ENCODE measurements at places on chromosomes 5 and 9.

DNA sequence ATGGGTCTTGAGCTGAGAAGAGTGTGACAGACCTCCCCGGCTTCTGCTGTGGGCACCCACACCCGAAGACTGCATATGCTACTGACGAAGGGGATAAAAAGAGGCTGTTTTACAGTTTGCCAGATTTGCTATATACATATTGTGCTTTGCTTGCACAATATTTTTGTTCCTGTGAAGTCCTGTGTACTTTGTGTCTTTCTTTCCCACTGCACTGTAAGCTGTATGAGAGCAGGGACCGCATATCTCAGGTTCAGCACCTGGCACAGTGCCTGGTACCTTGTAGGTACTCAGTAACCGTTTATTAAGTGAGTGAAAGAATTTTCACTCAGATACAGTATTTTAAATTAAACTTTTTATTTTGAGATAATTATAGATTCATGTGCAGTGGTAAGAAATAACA lies 8.2 kb upstream of the GARNL3 start:
- DNase-seq = no peak

DNA sequence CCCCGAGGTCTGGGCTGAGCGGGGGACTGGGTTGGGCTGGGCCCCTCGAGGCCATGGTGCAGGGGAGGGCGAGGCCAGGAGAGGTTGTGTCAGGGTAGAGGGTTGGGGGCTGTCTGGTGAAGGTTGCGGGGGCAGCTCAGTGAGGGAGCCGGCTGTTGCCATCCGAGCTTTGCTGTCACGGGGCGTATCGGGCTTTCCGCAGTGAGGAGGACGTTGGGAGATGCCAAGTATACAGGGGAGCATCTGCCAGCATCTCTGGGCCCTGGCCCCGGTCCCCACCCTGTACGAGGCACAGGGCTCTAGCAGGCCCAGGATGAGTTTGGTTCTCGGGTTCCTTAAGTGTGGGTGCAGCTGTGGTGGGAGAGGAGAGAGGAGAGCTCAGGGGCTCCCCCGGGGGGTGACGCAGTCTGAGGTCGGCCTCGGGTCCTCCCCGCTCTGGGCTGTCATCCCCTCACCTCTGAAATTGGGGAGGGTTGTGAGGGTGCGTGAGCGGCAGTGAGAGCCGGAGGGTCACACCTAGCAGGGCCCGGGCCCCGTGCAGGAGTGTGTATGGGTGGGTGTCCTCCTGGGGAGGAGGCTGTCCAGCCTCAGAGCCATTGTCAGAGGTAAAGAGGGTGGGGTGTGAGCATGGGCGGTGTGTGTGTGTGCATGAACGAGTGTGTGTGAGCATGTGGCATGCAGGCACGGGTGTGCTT lies 87.3 kb downstream of the COL5A1 start:
- no peak for DNase-seq

DNA sequence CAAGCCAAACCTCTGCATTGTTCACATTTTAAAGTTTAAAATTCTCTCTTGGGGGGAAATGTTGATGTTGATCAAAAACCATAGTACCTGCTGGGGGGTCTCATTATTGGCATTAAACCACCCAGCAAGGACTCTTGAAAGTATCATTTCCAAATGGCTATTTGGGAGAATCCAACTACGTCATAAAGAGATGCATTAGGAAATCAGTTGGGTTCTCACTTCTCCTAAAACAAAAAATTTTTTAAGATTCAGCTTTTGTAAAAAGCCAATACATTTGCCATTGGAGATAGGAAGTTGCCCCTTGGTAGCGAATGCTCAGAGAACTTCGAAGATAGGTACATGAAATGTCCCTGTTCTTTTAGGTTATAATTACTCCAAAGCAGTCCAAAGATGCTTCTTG lies 96.4 kb downstream of the GNAQ start:
- DNase-seq = no peak

DNA sequence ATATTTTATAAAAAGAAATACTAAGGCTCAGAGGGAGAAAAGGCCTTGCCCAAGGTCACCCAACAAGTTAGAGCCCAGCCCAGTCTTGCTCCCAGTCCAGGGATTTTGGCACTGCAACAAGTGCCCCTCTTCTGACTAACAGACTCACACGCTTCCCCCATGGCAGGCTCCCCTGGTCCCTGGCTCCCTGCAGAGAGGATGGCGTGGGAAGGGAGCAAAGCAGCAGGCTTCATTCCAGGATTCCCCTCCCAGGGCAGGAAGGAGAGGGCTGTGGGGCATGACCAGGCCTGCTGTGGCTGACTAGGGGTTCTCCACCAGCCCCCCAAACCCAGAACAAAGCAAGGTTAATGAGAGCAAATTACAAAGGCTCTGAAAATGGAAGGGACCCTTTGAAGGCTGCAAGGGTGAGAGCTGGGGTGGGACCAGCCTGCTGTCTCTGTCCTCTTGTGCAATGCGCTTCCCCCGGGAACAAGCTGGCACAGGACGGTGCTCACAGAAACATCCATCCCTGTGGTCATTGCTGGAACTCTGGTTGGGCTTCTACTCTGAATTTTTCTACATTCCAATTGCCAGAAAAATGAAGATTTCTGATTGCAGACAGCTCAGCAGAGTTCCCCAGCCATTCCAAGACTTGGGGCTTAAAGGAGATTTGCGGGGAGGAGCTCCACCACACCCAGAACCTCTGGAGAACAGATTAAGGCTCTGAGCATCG lies 37.1 kb upstream of the FAT2 start:
- no peak for DNase-seq

DNA sequence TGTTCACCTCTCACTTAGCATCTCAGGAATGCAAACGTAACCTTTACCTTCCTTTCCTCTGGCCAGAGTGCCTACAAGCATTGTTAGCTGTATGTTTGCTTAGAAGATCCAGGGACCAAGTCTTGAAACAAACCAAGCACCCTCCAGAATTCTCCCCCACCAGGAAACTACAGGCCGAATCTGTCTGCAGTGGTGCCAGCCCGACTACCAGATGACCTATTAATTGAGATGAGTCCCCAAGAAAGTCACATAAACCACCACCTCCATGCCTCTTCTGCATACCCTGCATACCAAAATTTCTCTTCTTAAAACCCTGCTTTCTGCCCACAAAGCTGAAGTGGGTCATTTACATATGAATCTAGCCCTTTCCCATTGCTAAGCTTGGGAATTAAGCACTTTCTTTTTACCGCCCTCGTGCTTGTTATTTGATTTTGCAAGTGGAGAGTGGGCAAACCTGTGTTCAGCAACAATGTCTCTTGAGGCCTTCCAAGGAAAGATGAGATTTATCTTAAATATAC lies 1239.1 kb downstream of the CDH12 start:
- no peak for DNase-seq

- DNase-seq = no peak
Measured at GRCh38 chr5:103424453-103425205, 138.0 kb downstream of the NUDT12 start.

- DNase-seq = no peak
Measured at GRCh38 chr9:94999832-95000231, 273.3 kb downstream of the AOPEP start.

- no peak for DNase-seq
Measured at GRCh38 chr5:68200288-68200687, 15.3 kb upstream of the PIK3R1 start.

GRCh38 chr5:143957455-143957854 lies 145.5 kb downstream of the HMHB1 start:
- no peak for DNase-seq

- no peak for DNase-seq
Measured at GRCh38 chr5:170333161-170333910, 35.8 kb upstream of the LCP2 start.

GRCh38 chr5:126137891-126138280 lies 285.3 kb upstream of the GRAMD2B start:
- DNase-seq = no peak

- no peak for DNase-seq
Measured at GRCh38 chr5:174503461-174504265, 220.7 kb upstream of the MSX2 start.

GRCh38 chr9:38318759-38319495 lies 73.6 kb upstream of the ALDH1B1 start:
- DNase-seq = no peak

DNA sequence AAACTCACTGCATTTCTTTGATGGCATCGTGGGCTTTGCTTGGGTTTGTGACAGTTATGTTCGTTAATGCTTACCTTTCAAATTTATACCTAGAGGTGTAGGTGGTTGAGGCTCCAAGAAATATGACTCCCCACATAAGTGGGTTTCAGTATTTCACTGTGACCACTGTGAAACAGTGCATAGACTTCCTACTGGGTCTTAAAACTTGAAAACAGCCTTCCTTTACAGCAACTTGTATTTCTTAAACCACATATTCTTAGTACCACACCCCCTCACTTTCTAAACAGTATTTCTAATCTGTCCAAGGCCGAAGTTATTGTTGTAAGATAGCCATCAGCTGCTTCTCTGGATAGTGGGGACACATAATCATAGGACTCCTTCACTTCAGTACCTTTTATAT lies 48.3 kb downstream of the TMEFF1 start:
- DNase-seq = no peak

DNA sequence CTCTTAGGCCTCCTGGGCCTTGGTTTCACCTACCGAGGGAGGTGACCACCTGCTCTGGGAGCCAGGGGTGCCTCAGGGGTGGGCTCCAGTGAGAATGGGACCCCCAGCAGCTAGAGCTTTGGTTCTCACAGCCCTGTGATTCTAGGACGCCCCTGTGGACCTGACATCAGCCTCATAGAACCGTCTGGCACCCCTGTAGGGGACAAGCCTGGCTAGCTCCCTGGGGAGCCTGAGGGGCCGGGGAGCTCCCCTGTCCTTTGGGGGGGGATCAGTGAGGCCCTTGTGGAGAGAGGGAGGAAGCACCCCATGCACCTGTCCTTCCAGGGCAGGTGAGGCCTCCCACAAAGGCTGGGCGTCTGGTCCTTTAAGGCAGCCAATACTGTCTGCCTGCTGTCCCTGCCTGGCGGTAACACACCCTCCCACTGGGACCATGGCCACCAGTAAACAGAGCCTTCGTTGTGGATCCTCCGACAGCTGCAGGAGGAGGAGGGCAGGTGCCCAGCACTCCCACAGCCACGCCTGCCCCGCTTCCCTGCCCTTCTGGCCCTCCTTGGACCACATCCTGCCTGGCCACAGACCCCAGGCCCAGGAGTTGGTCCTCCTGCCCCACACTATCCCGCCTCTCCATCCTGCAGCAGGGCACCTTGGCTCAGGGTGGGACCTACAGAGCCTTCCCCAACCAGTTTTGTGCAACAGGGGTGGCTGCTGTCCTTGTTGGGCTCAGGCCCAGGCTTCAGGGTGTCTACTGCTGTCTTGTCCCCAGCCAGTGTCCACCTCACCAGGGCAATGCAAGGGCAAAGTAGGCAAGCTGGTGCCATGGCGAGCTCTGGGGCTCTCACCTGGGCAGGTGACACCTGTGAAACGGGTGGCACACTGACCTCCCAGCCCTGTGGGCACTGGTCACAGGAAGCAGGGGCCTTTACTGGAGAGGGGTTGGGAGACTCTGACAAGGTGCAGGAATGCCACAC lies 3.0 kb upstream of the TUBB4B start:
- DNase-seq = no peak

GRCh38 chr5:117177302-117177701 lies 602.7 kb upstream of the SEMA6A start:
- DNase-seq = no peak

DNA sequence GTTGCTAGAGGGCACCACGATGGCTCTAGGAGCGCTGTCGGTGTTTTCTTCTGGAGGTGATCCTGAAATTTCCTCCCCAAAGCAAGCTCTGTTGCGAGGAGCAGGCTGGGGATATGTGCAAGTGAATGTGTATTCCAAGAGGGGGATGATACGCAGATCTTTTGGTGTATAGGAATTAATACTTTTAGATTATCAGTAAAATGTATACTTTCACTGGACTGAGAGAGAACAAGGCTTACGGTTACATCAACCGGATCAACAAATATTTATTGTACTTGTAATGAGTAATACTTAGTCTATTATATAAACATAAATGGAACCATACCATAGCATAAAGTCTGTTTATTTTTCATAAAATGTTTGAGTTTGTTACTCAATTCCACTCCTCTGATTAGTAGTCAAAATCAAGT lies 632 bp upstream of the PRKAA1 start:
- no peak for DNase-seq

- no peak for DNase-seq
Measured at GRCh38 chr5:155103146-155103545, 89.6 kb downstream of the KIF4B start.

- no peak for DNase-seq
Measured at GRCh38 chr5:65986796-65987195, 60.4 kb downstream of the ERBIN start.

DNA sequence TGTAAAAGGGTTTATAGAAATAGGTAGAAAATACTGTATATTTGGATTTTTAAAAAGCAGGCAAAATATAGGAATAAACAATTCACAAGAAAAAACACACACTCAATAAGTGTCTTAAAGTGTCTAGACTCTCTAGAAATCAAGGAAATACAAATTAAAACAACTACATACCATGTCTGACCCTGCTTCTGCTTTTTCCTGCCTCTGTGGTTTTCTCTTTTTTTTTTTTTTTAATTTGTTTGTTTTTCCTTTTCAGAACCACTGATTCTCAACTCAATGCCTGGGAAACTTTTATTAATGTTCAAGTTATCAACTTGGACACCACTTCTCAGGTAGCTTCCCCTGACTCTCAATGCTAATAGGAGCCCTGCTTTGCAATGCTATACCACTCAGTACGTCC lies 25.5 kb upstream of the TAS2R1 start:
- no peak for DNase-seq

GRCh38 chr5:122723606-122724352 lies 51.1 kb upstream of the SNX2 start:
- DNase-seq = no peak

GRCh38 chr5:164355267-164355830 lies 849.9 kb downstream of the MAT2B start:
- no peak for DNase-seq

- DNase-seq = no peak
Measured at GRCh38 chr9:127081250-127082185, 40.9 kb downstream of the ANGPTL2 start.

DNA sequence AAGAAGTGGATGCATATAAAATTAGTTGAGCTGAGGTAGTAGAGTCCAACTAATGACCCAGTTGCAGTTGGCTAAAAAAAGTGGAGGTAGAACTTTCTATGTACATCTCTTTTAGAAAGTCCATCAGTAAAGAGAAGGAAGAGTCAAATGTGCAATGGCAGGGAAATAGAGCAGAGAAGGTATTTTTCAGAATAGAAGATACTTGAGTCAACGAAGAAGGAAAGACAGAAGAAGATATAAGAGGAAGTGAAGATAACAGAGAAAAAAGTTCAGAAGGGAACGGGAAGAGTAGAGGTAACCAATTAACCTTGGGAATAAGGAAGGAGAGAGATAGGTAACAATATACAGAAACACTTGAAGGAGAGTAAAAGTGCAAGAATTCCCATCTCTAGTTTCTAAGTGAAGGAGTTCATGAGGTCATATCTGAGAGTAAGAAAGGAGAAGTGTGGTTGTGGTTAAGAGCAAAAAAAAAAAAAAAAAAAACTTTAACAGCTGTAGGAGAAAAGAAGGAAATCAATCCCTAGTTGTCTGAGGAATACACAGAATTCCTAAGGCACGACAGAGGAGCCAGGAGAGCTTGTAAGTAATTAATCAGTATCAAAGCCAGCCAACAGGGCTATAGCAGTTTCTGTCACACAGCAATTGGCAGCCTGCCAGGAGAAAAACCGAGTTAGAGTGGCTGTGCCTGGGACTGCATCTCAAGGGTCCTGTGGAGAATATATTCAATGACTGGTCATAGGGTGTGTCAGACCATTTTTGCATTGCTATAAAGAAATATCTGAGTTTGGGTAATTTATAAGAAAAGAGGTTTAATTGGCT lies 61.0 kb downstream of the ARL15 start:
- DNase-seq = no peak

GRCh38 chr9:98214811-98215210 lies 22.4 kb upstream of the CORO2A start:
- no peak for DNase-seq

GRCh38 chr9:22008717-22009505 lies at the start of gene CDKN2B:
Gene CDKN2B, minus strand, starts transcription at chr9:22009305. Its CDS starts 352 bp downstream, at chr9:22008953.
- peak; percentile 57 for DNase-seq

GRCh38 chr9:128523199-128523925 lies 18.8 kb downstream of the GLE1 start:
- DNase-seq = no peak
